Astrocyte (in vitro differentiated cells and primary cell): ENCODE measurements at places on chromosomes 7 and 10. TPM values are rescaled to one million over a fixed set of nuclear protein-coding genes. Genes with fewer than 3 reads are reported as not detected.

Gene PTPRN2
- total RNA-seq: 0.09 TPM in 1 of 2 replicates, not detected in the other

Gene SFXN3
- 59.2 and 68.3 TPM in 2 replicates for total RNA-seq

Gene PRSS37
- not detected in 2 replicates for total RNA-seq

DNA sequence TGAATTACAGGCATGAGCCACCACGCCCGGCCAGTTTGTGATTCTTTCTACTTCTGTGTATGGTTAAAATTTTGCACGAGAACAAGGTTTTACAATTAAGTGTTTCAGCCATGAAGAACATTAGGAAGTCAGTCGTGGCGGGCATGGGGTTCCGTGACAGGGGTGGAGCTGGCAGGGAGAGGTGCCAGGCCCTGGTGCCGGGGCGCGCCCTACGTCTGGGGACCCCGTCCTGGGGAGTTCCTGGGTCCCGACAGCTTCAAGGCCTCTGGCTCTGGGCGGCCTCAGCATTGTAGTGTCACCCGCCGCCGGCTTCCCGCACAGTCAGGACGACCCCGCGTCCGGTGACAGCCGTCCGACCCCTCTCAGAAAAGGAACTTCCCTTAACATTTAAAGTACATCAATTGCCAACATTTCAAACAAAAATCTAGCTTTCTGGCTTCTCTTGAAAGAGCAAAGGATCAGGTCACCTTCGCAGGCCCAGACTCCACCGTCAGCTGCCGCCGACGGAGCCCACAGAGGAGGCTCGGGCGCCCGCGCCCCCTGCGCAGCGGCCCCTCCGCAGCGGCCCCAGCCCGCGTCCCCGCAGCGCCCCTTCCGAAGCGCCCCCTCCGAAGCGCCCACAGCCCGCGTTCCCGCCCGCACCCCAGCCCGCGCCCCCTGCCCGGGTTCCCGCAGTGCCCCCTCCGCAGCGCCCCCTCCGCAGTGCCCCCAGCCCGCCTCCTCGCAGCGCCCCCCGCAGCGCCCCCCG lies 23.2 kb upstream of the MKI67 start:
- H3K27me3 ChIP-seq: peaks cover 4% of the 10 kb centered on the region
- H3K36me3 ChIP-seq: no peaks in the 10 kb centered on the region
- DNase-seq: no peak
- H3K27ac ChIP-seq: no peak overlapping the region
- H3K4me1 ChIP-seq: peaks cover 3% of the 10 kb centered on the region

GRCh38 chr10:69047111-69047832 lies 40.6 kb upstream of the SRGN start:
- no peaks in the 10 kb centered on the region for H3K27me3 ChIP-seq
- H3K36me3 ChIP-seq: no peaks in the 10 kb centered on the region
- no peaks in the 10 kb centered on the region for H3K4me1 ChIP-seq
- no peak overlapping the region for H3K4me3 ChIP-seq
- H3K27ac ChIP-seq: no peak overlapping the region
- DNase-seq: no peak
